ENCODE measurements at places on chromosomes 4 and X.

DNA sequence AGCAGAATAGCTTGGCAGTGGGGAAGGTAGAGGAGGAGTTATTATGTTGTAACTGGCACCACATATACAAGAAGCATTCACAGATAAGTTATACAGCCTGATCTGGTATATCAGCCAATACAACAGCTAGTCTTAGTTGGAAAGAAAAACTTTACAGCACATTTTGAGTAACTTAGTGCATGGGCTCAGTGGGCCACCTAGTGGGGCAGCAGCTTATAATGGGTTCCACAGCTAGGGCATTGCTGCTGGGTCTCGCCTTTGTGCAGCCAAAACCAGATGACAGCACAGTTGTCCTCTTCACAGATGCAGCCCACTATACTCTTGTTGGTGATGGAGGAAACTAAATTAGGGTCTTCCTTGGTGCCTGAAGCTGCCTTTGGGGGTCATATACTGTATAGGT, 448.1 kb upstream of the RASGEF1B start:
- no peak for DNase-seq

GRCh38 chr4:108345862-108346817, 177.4 kb upstream of the LEF1 start:
- peak; percentile 95 for DNase-seq

- DNase-seq: no peak
Observed at GRCh38 chr4:110245577-110245976, 47.2 kb upstream of the ELOVL6 start.

DNA sequence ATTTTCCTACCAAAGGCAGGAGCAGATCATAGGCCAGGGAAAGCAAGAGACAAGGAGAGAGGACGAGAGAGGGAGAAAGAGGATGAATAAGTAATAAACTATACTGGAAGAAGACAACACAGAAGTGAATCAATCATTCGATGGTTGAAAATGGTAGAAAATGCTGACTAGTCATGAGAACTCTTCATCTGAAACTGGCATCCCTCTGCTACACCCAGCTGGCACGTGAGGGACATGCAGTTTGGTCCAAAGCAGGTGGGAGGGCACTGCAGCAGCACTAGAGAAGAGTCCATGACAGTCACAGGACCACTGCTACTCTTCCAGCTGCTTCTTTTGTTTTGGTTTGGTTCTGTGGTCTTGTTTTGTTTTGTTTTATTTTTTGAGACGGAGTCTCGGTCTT, 74.1 kb downstream of the AFAP1 start:
- DNase-seq: no peak

DNA sequence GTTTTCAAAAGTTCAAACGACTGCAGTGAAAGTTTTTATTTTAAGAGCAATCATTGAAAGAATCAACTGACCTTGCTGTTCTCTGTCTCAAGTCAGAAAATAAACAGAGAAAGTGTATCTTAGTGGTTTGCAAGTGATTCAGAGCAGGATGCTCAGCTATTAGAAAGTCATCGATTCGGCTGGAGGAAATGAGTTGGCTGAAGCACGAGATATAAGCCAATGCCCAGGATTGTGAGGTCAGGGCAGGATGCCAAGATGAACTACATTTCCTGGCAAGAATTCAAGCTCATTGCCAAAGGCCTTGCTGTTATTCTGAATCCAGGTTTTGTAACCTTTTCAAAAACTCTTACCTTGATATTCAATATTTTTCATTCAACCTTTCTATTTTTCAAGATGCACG, 541.4 kb upstream of the BOD1L1 start:
- DNase-seq: peak; percentile 82

- peak; percentile 86 for DNase-seq
Observed at GRCh38 chr4:3106339-3107186, 32.1 kb downstream of the HTT start.

DNA sequence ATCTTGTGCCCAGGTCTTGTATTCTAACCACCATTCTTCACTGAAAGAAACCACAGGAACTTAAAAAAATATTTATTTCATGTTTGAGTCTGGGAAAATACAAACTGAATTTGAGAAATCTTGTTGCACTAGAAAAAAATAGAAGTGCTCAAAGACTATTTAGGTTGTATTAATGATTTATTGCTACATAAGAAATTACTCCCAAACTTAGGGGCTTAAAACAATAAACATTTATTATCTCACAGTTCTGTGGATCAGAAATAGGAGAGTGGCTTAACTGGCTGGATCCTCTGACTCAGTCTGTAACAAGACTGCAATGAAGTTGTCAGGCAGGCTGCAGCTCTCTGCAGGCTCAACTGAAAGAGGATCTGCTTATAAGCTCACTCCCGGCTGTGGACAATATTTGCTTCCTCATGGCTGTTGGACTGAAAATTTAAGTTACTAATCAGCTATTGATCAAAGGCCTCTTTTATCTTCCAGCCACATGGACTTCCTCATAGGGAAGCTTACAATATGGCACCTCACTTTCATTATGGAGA, 295.4 kb upstream of the FAM241A start:
- no peak for DNase-seq

Measured in foreskin melanocyte (primary cell).